GM13976 (cell line): ENCODE measurements at places on chromosomes 3 and 15.

DNA sequence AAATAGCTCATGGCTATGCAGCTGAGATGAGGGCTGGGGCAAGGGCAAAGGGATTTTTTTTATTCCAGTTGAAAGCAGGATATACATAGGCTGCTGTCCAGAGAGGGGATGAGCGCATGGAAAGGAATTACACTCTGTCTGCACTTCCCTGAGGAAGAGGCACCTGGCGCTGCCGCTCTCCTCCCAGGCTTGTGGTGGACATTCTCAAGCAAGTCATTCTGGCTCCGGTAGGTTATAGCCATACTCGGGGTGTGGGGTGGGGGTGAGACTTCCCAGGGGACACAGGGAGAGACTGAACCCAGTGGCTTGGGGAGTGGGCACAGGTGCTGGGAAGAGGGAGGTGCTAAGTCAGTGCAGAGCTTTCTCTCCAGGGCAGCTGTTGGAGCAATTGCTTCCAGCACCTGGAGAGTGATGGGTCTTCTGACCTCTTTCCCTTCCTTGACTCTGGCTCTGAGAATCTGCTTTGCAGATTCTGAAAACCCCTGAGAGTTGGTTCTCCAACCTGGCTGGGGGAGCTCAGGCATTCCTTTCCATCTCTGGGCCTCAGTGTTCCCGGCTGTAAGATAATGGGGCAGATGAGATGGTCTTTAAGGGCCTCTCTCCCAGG, 24.3 kb downstream of the CYP8B1 start:
- DNase-seq = no peak

- DNase-seq = no peak
These were observed 34.8 kb downstream of the EIF4E3 start for GRCh38 chr3:71690341-71690841.

DNA sequence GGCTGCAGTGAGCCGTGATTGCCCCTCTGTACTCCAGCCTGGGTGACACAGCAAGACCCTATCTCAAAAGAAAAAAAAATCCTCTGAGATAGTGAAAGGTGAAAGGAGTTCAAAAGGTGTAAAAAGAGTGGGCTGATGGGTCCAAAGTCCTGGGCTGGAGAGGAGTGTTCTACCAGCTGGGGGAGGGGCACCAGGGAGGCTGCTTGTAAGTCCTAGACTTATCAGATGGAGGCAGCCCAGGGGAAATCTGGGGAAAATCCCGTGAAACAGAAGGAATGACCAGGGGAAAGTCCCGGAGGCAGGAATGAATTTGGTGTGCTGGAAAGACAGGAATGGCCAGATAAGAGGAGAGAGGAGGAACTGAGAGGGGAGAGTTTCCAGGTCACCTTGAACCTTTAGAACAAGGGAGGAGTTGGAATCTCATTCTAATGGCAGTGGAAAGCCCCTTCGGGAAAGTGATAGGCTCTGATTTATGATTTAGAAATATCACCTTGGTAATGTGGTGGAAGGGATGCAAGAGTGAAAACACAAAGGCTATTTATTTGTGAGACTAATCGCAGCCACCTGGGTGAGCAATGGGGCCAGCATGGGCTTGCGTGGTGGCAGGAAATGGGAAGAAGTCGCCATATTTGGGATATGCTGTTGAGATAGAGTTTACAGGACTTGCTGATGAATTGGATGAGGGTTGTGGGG, 23.4 kb upstream of the PPP4R2 start:
- DNase-seq = no peak

GRCh38 chr3:64242435-64242834, 17.2 kb upstream of the PRICKLE2 start:
- no peak for DNase-seq

DNA sequence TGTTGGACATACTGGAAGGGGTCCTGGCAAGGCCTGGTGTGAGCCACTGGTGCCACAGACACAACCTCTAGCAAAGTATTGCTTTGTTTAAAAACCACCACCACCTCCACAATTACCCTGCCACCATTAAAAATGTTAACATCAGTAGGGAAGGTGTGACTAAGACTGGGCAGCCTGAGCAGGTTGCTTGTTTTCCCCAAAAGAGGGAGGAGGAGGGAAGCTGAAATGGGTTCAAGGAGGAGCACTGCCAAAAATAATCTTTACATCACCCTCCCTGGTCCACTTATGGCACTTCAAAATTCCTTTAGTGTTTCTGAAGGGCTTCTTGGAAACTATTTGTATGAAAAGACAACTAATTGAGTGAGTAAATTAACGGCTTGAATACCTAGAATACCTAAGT, 99.8 kb upstream of the FGF7 start:
- DNase-seq = no peak

DNA sequence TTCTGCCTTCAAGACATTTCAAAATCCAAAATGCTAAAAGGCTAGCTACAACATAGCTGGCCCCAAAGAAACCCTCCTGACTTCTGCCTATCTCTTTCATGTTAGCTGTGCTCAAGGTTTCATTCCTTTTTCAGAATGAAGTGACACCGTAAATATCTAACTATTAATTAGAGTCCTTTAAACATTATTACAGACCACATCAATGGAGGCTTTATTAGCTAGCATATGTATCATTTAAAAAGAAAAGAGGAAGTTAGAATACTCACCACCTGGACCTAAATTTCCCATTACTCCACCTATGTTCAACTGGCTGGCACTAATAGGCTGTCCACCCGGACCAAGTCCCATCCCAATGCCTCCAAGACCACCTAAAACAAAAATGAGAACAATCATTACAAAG, 24.6 kb downstream of the MYEF2 start:
- DNase-seq = no peak

GRCh38 chr3:43405888-43406642, 119.7 kb downstream of the SNRK start:
- no peak for DNase-seq

DNA sequence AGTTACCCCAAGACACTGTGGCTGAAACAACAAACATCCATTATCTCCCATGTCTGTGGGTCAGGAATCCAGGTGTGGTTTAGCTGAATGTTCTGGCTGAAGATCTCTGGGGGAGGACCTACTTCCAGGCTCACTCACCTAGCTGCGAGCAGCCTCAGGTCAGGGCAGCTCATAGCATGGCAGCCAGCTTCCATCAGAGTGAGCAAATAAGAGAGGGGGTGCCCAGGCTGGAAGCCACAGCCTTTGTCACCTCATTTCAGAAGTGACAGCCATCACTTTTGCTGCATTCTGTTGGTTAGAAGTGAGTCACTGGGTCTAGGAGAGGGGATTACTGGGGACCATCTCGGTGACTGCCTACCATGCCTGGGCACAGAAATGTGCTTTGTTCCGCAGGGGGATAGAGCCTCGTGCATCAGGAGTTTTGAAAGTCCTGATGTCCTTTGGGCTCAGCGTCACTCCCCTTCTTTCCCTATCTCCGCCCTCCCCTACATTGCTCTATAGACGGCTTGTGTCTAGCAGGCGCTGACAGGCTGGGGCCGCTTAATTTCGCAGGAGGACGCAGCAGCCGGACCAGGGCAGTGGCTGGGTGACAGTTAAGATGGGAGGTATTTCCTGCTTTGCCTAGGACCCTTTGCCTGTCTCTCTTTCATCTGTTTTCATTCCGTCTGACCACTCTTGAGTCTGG, 25.4 kb downstream of the TGM4 start:
- DNase-seq = no peak

- no peak for DNase-seq
These were observed 7.0 kb downstream of the DISP2 start for GRCh38 chr15:40365016-40365415.

DNA sequence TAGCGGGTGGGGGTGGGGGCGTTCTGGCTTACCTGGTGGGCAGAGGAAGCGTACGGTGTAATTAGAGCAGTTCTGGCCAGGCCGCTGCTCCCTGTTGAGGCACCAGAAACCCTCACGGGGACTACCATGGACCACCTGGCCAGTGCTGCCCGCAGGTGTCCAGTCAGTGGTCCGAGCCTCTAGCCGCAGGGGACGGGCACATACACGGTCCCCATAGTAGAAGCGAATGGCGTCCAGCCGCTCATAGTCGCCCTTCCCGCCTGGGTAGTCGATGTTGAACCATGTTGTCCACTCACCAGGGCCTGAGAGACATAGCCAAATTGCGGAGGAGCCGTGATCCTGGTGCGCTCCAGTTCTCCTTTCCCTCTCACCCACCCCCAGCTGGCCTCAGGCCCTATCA, 4.5 kb downstream of the CILP start:
- DNase-seq = no peak

- DNase-seq = peak; percentile 84
These were observed 5.6 kb upstream of the MECOM start for GRCh38 chr3:169668957-169669741.

DNA sequence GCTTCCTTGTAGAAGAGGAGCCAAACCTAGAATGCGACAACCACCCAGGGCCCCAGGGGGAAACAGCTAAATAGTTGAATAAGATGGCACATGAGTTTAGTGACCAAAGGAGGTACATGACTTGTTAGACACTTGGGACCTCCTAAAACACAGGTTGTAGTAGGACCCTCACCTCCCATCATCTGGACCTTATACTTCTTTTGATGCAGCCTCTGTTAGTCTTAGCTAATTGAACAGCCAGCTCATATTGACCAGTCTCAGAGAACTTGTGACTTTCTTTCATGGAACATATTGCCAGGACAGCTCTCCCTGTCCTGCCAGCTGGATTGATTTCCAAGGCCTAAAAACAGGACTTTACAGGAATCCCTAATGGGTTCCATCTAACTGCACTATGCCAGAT, 45.0 kb downstream of the SPSB4 start:
- no peak for DNase-seq

- no peak for DNase-seq
These were observed 186.8 kb downstream of the CPNE4 start for GRCh38 chr3:131847966-131848510.

DNA sequence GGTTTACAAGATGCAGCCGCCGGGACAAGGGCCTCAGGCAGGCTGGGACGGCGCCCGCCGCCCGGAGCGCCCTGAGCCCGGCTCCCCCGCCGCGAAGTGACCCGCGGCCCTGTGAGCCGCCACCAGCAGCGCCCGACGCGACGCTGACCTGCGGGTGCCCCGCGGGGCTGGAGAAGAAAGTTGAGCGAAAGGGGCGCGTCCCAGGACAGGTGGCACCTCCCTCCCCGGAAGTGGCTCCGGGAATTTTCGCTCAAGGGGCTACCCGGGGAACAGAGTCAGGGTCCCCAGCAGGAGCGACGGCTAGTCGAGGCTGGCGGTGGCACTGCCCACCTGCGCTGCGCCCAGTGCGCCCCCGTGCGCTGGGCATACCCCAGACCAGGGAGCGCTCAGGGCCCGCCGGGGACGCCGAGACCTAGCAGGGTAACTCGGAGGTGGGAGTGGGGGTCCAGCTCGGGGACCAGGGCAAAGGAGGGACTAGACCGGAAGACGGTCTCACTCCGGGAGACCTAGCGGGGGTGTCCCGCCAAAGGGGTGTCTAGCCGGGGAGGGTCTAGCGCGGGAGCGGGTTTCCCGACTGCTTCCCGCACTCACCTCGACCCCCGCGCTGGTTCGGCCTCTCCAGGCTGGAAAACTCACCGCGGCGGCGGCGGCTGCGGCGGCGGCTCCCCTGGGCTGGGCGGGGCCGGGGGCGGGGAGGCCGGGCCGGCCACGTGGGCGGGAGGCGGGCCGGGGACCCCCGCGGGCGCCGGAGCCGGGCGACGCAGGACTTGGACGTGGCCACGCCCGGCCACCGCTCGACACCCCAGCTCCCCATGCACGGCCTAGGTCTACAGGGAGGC, 18.4 kb downstream of the SPATA12 start:
- DNase-seq = peak; percentile 84

GRCh38 chr3:34626699-34627098, 828.3 kb downstream of the PDCD6IP start:
- no peak for DNase-seq

DNA sequence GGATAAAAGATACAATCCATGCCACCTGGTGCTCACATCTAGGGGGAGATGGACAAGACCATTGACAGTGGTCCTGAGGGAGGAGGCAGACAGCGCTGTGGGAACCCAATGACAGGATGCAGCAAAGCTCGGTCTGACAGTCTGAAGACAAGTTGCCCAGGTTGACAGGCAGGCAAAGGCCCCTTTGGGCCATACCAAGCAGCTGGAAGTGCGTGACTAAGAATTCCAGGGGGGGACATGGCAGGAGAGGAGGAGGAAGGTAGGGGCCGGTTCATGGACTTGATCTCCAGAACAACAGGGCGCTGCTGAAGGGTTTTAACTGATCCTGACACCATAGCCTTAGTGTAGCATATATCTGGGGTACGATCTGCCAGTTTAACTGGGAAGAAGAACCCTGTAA, 83.4 kb downstream of the RPLP1 start:
- no peak for DNase-seq

- peak; percentile 59 for DNase-seq
These were observed 753 bp downstream of the INAFM2 start for GRCh38 chr15:40323953-40324937.
